Inflammatory macrophage treated with lipopolysaccharide for 4 hours (primary cell): ENCODE measurements at places on chromosomes 2 and 18.

DNA sequence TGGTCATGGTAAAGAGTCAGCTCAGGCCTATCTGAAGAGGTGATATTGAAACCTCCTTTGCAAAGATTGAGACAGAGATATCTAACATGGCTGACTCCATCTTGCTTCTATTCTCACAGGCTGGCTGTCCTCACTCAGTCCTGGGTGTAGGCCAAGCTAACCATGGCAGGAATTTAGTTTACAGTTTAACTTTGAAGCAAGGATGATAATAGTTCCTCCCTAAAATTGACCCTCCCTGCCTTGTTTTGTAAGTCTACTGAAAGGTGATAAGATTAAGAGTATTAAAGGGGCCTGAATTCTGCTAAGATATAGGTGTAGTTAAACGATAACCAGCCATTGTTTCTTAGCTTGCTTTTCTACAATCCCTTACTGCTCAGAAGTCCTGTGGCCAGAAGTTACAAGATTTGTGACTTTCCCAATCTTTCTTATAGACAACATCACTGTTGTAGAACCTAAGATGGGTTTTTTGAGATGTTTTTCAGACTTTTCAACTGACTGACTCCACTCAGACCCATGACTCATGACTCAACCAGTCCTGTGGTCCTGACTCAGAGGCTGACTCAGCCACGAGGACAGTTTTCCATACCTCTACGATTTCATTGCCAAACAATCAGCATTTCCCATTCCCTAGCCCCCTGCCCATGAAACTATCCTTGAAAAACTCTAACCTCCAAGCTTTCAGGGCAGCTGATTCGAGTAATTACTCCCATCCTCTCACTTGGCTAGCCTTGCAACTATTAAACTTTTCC, 195.7 kb upstream of the SESTD1 start:
- DNase-seq = peak; percentile 69

- no peak for DNase-seq
Observed at GRCh38 chr2:239835056-239835455, 190.1 kb downstream of the NDUFA10 start.

- no peak for DNase-seq
Observed at GRCh38 chr2:44954889-44955592, 13.5 kb downstream of the SIX3 start.

DNA sequence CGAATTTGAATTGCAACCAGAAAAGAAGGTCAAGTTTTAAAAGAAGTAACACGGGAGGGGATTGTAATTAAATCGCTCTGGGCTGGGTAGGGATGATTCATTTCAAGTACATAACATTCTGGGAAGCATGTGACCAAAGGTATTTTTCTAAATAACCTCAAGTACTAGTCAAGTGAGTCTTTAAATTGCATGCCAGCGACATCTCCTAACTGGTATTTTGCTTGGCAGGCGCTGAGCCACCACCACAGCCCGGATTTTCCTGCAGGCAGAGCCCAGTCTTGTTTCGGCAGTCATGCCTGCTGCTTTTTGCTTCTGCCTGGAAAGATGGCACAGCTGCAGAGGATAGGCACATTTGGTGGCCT, 33.7 kb upstream of the NPAS2 start:
- no peak for DNase-seq

GRCh38 chr2:162301151-162301804, 17.2 kb downstream of the IFIH1 start:
- DNase-seq = peak; percentile 60

GRCh38 chr2:196987649-196988364, 61.3 kb upstream of the PGAP1 start:
- DNase-seq = peak; percentile 95

DNA sequence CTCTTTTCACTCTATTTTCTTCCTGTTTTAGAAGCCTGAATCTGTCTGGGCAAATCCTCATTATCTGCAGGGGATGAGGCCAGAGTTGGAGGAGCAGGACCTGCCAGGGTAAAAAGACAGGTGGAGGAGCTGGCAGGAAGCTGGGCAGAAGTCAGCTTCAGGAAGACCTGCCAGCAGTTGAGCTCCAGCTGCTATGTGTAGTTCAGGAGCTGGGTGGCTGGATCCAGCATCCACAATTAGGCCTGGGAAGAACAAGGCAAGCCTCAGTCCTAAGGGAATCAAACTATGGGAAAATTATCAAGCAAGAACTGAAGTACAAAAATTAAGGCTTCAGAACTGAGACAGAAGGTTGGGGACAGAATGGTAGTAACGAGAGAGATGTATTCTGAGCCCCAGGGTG, 174.0 kb downstream of the MREG start:
- no peak for DNase-seq

DNA sequence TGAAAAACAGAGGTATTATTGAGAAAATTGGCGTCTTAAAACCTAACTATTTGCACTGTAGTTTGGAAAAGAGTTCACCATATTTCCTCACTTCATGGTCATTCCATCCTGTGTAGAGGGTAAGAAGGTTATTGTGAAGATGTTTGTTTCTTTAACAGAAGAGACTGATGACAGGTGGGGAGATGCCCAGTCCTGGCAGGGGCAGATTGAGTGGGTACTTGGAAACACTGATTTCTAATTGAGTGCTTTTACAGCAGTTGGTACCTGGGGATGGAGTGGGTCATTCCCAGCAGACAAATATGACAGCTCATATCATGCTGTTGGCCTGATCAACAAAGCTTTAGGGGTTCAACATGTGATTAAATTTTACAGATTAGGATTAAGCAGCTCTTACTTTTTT, 67.5 kb downstream of the MYOM1 start:
- no peak for DNase-seq

GRCh38 chr2:11402436-11402835, 58.0 kb upstream of the ROCK2 start:
- no peak for DNase-seq

DNA sequence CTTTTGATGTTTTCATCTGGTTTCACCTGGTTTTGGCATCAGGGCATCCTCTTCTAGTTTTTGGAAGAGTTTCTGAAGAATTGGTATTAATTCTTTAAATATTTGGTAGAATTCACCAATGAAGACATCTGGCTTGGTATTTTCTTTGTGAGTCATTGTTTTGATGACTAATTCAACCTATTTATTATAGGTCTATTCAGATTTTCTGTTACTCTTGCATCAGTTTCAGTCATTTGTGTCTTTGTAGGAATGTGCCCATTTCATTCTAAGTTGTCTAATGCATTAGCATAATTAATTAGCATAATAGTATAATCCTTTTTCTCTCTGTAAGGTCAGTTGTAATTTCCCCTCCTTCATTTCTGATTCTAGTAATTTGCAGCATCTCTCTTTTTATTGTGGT, 8.0 kb downstream of the GNLY start:
- peak; percentile 53 for DNase-seq

- no peak for DNase-seq
Observed at GRCh38 chr2:47155091-47155876, at the start of gene STPG4. Gene STPG4, minus strand, starts transcription at chr2:47155308. Its CDS starts 57 bp downstream, at chr2:47155251.

- no peak for DNase-seq
Observed at GRCh38 chr2:135056790-135057189, 4.7 kb downstream of the RAB3GAP1 start.

DNA sequence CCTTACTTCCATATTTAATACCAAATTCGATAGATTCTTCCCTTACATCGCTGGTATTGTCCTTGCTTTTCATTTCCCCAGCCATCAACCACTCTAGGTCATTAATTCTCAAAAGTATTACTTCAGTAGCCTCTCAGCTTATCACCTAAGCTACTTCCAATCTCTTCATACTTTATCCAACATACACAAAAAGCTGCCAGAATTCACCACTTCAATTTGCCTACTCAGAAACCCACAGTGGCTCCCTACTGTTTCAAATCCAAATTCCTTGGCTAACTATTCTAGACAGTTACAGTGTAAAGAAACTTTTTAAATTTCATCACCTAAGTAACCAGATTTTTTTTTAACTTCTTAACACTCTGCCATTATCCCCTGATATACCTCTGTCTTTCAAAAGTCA, 4.7 kb downstream of the SLC25A12 start:
- no peak for DNase-seq

DNA sequence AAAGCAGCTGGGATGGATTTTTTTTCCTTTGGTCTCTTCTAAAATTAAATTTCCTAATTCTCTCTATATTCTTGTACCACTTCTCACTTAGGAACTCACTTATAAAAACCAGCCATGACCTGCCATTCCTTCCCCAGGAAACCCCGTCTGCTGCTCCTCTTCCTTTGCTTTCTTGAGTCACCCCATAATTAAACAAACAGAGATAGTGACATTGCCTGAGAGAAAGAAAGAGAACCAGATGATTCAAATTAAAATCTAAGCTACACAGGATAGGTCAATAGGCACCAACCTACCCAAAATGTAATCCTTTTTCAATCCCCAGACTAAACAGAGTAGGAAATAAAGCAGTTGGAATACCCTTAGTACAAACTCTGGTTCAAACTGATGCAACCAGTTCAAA, 9.7 kb downstream of the STK39 start:
- no peak for DNase-seq

DNA sequence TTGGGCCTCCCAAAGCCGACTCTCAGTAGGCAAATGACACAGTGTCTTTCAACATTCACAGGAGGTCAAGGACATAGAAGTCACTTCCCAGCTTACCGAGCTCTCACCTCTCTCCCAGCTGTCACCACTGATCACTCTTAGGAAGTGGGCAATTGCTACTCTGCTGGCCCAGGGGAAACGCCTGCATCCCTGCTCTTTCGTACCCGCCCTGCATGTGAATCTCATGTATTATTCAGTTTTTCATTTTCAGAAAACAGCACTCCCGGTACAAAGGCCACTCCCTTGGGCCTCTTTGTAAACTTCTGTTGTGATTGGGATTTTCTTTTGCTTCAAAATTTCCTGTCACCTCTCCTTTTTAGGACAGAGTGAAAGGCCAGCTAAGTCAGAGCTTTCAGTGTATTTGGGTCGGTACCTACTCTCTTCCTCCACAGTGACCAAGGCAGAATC, 15.4 kb downstream of the MRPL44 start:
- no peak for DNase-seq

GRCh38 chr2:184589261-184589660, 9.1 kb upstream of the ZNF804A start:
- no peak for DNase-seq

DNA sequence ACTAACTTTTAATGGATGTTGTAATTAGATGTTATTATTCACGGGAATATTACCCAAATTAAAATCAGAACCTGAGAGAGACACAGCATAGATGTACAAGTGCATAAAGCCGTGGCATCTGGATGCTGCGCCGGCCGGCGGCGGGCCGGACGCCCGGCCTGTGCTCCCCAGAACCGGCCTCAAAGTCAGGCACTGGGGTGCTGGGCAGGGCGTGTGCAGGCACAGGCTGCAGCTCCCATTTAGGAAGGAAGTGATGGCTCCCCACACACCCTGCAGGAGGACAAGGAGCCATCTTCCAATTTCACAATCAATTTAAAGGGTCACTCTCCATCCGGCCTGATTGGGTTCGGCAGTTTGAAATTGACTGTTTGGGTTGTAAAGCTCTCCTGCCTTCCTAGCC, 367.7 kb upstream of the SALL3 start:
- DNase-seq = no peak

DNA sequence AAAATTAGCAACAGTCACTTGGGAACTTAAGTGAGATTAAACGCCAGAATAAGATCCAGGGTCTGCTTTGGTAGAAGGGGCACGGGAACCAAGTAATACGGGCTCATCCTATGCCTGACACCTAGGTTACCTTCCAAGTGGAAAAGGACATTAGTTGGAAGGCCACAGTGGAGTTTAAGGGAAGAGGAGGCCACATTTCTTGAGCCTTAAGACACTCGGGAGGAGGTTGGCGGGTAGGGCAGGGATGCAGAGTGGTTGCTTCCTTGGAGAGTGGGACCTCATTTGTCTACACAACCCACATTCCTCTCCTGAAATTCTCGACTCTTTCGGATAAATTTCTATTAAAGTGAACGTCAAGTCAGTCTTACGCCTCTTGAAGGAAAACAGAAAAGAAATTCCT, 510 bp upstream of the DNAH6 start:
- no peak for DNase-seq

DNA sequence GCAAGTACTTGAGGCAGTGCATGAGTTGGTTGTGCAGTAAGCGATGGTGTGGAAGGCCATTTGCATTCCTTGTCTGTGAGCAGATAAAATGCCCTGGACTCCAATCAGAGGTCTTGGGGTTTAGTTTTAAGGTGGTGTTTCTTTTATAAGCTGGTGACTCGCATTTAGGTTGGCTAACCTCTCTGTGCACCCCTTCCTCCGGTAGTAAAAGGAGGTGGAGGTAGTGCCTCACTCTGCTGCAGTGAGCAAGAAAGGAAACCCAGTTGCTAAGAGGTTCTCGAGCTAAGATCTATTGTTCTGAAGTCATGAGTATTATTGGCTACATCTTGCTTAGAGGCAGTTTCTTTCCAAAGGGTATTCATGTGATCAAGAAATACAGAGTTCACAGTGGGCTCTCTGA, 74.3 kb upstream of the EML6 start:
- no peak for DNase-seq

DNA sequence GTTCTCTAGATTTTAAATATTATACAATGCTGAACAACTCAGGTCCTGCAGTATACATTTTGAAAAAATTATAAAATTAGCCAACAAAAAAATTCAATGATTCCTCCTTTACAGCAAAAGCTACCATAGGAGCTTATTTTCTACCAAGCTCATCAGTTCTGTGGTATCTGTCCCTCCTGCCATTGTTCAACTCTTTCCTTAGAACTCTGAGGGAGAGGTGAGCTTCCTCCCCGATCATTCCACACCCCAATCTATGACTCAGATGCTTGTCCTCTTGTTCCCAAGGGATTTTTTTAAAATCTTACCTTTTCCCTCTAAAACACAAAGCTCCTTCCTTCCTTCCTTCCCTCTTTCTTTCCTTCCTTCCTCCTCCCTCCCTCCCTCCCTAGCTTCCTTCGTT, 13.5 kb downstream of the DPP4 start:
- no peak for DNase-seq

- DNase-seq = no peak
Observed at GRCh38 chr2:164960159-164960558, 4.8 kb upstream of the SLC38A11 start.

GRCh38 chr2:162062559-162062958, 11.5 kb downstream of the DPP4 start:
- no peak for DNase-seq

DNA sequence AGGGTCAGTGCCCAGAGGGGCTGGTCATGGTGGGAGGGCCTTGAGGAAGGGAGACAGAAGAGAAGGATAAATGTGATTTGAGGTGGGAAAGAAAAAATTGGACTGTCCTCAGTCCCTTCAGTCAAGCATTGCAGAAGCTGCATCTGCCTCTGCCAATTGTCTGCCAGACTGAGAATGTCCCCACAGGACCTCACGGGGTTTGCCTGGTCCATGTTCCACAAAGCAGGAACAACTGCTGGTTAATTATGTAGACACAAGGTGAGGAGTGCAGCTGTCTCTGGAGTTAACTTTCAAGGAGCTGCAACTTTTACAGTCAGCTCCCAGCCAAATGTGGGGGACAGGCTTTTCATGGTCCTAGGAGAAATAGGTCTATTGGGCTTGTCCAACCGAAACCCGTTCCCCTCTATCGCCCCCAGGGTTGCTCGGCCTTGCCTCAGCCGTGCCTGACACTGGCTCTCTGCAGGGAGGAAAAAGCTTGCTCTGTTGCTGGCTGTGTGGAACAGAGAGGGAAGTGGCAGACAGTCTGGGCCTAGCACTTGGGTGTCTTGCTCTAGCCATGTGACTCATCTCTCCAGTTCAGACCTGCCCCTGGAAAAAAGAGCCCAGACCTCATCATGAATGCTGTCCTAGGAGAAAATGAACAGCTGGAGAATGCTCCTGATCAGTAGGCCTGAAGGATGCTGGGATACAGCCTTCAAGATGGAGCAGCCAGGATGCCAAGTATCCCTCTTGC, 31.1 kb upstream of the PAX8 start:
- DNase-seq = peak; percentile 55
